ENCODE measurements at places on chromosomes 2 and 18.

DNA sequence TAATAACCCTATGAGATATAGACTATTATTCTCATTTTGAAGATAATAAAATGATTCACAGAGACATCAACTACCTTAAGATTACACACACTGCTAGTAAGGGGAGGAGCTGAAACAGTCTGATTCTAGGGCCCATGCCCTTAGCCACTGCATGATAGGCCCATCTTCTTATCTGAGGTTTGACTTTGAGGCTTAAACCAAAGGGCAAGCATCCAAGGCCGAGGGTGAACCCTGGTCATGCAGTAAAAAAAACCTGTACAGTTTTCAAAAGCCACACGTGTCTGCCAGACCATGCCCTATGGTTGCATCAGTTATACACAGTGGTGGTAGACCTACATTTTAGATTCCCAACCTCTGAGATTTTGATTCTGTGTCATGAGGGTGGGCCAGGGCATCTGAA, 44.8 kb downstream of the POLE4 start:
- no peak for DNase-seq

DNA sequence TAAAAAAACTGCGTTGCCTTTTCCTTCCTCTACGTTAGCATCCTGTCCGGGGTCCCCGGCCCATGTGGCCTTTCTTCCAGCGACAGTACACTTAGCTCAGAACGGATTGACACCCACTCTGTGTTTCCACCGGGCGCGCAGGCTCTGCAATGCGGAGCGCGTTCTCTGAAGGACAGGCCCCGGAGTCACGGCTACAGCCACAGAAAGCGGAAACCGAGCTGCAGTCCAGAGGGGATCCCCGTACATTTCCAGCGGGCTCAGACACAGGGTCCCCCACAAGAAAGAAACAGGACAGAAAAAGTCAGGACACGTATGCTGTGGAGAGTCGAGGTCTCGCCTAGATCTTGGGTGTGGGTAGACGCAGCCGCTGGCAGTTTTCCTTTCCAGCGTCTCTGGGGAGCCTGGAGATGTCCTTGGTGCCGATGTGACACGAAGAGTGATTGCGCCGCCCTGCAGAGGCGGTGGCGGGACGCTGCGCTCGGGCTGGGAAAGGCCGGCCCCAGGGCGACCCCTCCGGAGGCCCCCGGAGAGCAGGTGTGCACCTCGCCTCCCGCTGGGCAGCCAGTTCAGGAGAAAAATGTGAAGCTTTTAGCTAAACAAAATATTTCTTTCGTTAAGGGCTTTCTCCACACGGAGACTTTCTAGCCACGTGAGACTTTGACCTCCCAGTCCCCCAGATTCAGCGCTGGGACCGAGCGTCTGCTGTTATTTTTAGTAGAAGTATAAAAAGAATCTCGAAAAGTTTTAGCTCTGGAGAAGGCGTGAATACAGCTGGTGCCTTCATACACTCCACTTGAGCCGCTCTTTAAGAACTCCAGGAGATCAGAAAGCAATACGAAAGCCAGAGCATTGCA, 1.3 kb upstream of the ACKR3 start:
- no peak for DNase-seq

GRCh38 chr2:3725458-3726250, 22.3 kb downstream of the DCDC2C start:
- no peak for DNase-seq

GRCh38 chr2:180314086-180314485, 307.0 kb upstream of the CWC22 start:
- no peak for DNase-seq

GRCh38 chr2:95018861-95019550, 6.5 kb upstream of the MAL start:
- DNase-seq, result no peak

- DNase-seq, result peak; percentile 38
Measured at GRCh38 chr2:130824492-130825061, 12.1 kb upstream of the ARHGEF4 start.

- no peak for DNase-seq
Measured at GRCh38 chr18:57754577-57755338, 48.4 kb downstream of the ATP8B1 start.

DNA sequence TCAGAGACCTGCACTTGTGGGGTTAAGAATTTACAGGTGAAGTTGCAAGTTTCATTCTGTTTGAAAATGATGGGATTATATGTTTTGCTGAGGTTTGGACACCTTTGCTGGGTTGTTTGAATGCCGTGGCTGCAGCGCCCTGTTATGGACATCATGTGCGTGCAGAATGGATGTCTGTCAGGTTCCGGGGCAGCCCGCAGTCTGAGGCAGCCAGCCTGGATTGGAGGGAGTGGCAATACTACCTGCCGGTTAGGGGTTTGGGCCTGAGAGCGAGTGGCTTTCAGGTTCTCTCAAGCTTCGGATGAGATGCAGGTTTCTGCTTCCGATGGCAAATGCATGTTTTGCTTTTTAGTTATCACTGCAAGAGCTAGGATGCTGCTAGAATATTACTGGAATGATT, 1.1 kb downstream of the CASP8 start:
- no peak for DNase-seq

DNA sequence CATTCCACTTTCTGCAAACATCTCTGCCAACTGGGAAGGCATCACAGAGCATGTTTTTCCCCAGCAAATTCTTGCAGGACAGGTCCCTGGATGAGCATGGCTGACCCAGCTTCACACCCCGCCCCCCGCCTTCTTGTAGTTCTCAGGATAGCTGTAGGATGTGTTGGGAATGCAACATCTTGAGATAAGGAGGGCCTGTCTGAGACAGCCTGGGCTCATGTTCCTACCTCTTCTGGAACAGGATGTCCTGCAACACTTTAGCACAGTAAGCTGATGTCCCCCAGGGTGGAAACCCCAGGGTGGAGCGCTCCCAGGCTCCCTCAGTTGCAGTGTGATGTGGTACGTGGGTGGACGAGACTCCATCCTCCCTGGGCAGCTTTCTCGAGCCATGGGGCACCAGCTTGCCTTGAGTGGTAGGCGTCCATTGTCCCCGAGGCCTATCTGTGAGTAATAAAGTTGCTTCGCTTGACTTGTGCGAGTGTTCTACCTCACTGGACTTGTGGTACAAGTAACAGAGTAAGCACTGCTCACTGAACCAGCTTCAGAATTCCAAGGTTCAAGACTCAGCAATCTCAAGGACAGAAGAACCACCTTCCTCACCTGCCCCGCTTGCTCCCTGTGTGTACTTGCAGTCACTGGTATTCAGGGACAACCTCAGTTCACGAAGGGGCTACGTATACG, 48.6 kb downstream of the EMX1 start:
- no peak for DNase-seq

- no peak for DNase-seq
Measured at GRCh38 chr18:58727776-58728500, 56.7 kb downstream of the MALT1 start.

DNA sequence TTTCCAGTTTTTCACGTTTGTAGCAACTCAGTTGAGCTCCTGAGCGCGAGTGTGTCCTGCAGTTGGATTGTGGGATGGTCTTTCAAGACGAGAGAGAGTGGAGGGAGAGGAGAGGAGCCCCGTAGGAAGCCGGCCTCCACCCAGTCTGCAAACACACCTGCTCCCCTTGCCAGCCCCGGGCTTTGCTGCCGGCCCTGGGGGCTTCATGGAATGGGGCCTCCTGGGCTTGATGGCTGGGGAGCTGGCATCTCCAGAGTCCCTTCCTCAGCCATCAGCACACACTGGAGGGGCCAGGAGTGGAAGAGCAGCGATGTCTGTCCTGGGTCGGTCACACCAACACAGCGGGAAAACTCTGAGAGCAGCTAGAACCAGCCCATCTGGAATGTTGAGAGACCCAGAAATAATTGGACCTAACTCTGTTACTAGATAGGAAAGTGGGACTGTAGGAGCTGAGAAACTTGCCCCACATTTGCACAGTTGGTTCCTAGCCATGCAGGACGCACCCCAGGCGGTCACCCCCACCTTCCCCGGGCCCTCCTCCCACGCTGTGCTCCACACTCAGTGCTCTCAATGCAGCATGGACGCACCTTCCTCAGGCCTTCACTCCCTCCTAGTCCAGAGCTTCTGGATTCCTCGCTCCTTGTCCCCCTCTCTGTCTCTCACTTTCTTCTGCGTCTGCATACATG, 69.6 kb downstream of the PTGR3 start:
- no peak for DNase-seq

DNA sequence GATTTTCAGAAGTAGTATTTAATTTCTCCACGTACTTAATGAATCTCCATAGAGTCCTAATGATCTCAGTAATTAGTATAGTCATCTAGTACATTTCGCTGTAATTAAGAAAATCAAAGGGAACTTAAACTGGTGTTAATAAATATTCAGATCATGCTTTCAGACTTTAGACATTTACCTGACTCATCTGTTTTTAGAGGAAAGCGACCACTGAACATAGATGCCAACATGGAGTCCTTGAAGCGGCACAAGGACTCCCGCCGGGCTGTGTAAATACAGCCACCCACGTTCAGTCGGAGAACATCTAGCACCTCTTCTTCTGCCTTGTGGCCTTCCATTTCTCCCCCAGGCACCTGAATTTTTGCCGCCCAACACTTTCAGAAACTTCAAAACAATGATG, 3.2 kb downstream of the KCTD18 start:
- no peak for DNase-seq

GRCh38 chr2:222180619-222181018, 118.2 kb downstream of the PAX3 start:
- DNase-seq, result no peak

DNA sequence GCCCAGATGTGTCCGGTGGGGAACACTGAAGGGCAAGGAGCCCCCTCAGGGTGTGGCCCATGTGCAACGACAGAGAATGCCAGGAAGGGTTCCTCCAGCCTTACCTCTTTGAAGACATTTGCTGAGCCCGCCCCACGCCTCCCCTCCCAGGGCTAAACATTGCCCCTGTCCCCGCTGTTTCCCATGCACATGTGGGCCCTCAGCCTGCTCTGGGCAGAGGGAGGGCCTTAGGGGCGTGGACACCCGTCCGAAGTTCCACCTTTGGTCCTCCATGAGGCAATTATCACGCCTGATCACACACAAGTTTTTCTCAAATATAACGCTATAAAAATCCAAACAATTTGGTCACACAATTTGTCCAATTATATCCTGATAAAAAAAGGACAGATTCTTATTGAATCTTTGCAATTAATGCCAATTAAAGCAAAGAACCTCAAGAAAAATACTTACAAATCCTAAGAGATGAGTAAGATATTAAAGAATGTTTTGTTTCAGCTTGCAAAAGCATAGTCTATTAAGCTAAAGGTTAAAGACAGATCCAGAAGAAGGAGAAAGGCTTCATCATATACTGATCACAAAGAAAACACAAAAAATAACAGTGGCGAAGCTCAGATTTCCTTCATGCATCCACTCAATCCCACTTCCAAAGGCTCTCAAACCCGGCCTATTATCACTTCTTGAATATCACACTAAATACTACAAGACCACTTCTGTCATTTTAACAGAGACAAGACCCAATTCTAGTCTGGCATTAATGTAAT, 55.2 kb upstream of the LDLRAD4 start:
- DNase-seq, result no peak

GRCh38 chr2:215466097-215466909, 30.4 kb upstream of the FN1 start:
- no peak for DNase-seq

- no peak for DNase-seq
Measured at GRCh38 chr2:236664136-236664535, 94.5 kb downstream of the ACKR3 start.

DNA sequence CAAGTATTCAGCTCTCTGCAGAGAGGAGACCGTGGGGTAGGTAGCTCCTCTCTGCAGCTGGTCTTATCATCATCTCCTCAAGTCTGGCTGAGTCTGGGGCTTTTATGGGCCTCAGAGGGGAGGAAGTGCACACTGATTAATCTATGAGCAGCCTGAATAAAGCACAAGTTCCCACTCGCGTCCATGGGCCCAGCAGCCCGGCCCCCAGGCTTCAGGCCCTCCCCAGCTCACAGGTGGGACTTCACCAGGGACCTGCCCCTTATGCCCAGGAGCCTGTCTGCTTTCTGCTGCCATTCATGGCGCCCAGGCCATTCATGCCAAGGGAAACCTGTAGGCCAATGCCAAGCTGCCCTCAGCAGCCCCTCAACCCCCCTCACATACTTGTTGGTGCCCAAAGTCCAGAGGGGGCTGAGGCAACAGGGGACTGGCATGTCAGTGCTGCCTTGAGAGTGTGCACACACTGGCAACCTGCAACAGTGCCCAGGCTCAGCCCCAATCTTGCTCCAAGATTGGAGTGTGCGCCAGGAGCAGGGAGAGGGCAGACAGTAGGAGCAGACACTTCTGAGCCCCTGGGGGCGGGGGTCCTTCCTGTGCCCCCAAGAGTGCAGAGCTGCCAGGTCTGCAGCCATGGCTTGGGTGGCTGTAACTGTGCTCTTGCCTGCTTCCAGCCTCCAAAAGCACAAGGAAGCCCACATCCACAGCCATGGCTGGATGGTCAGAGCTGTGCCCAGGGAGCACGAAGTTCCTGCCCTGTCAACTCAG, 375.6 kb upstream of the VWC2L start:
- no peak for DNase-seq

- DNase-seq, result no peak
Measured at GRCh38 chr2:136386046-136386445, 268.1 kb upstream of the CXCR4 start.

DNA sequence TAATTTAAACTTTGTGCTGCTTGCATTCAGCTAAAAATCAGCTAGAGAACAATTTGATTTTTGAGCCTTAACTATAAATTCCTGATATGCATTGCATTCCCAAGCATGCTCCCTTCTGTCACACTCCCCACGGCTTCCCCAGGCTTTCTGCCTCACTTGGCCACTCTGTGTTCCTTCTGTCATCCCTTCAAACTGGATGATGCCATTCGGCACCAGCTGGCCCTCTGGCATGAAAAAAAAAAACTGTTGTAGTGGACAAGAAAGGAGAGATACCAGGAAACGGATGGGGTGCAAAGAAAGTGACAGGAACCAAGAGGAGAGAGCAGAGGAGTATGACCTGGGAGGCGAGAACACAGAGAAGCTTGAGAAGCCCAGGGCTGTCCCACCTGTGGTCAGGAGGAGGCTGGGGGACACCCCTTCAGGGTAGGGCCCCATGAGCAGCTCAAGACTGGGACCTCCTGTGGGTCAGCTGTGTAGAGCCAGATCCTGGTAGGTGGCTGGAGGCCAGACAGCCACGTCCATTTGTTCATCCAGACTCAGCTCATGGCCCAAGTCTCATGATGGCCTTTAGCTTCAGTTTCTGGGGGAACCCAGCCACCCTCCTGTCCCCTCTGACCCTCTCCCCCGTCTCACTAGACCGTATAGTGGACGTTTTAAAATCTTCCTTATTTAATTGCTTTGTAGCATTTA, 211.8 kb downstream of the GBX2 start:
- no peak for DNase-seq

- DNase-seq, result no peak
Measured at GRCh38 chr2:5985536-5986385, 293.6 kb downstream of the SOX11 start.

DNA sequence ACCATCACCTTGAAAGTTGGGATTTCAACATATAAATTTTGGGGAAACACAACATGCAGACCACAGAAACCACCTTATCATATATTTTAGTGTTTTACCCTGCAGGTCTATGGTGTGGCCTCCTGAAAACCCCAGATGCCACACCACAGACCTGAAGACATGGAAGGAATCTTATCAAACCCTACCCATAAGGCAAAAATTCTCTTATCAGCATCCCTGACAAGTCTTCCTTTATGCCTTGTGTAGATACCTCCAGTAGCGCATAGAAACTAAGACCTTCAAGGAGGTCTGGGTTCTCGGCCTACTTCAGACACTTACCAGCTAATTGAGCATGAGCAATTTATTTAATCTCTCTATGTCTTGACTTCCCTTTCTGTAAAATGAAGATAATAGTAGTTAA, 59.1 kb upstream of the SLC14A2 start:
- DNase-seq, result no peak

- DNase-seq, result no peak
Measured at GRCh38 chr2:100194951-100195350, 52.6 kb upstream of the AFF3 start.

- DNase-seq, result no peak
Measured at GRCh38 chr2:127864877-127865276, 6.9 kb upstream of the POLR2D start.
